Temporal lobe (tissue), 4 donors: ENCODE measurements at places on chromosomes 6 and 20. TPM values are rescaled to one million over a fixed set of nuclear protein-coding genes. Genes with fewer than 3 reads are reported as not detected.

The RPS6KA2 gene
- total RNA-seq = 30.2 TPM

The ZNF165 gene
- total RNA-seq = 0.49 TPM

The MAP7 gene
- total RNA-seq = 4.2 TPM

The MAS1 gene
- 0.25 TPM for total RNA-seq

The CFB gene
- total RNA-seq = 0.49 TPM

The IP6K3 gene
- total RNA-seq = not detected

The VIP gene
- total RNA-seq = 3.0 TPM

The TBXT gene
- not detected for total RNA-seq

The PTCHD4 gene
- 19.2 TPM for total RNA-seq

The SLC32A1 gene
- total RNA-seq = 5.9 TPM

The SAPCD1 gene
- 0.74 TPM for total RNA-seq

The ALDH8A1 gene
- total RNA-seq = 0.74 TPM

The PAX1 gene
- not detected for total RNA-seq

The TSHZ2 gene
- total RNA-seq = 2.0 TPM

The HCK gene
- total RNA-seq = 2.5 TPM

The APOBEC2 gene
- not detected for total RNA-seq

The TBC1D22B gene
- total RNA-seq = 8.1 TPM

The BMP6 gene
- total RNA-seq = 3.4 TPM

The KIFC1 gene
- 1.7 TPM for total RNA-seq

The GPLD1 gene
- 8.9 TPM for total RNA-seq

The NKAIN4 gene
- 9.6 TPM for total RNA-seq

The GID8 gene
- total RNA-seq = 40.3 TPM

The FAM209B gene
- not detected for total RNA-seq

The JARID2 gene
- 14.3 TPM for total RNA-seq

The EYA4 gene
- total RNA-seq = 0.25 TPM

The NFKBIL1 gene
- 10.6 TPM for total RNA-seq

The IL17F gene
- total RNA-seq = 0.25 TPM

The LY6G6F gene
- not detected for total RNA-seq

The SLC16A10 gene
- 7.6 TPM for total RNA-seq

The PRSS16 gene
- total RNA-seq = not detected

The MPC1 gene
- 33.9 TPM for total RNA-seq

The COL11A2 gene
- 1.2 TPM for total RNA-seq

The ENPP1 gene
- total RNA-seq = 0.74 TPM

The NOL4L gene
- 23.1 TPM for total RNA-seq

The BTBD3 gene
- total RNA-seq = 25.6 TPM

The BMP2 gene
- total RNA-seq = 6.1 TPM

The CEP57L1 gene
- 52.9 TPM for total RNA-seq

The NQO2 gene
- total RNA-seq = 6.1 TPM

The CFAP61 gene
- total RNA-seq = 2.5 TPM

The CCN5 gene
- not detected for total RNA-seq

The RHAG gene
- total RNA-seq = 0.49 TPM

The TMEM170B gene
- 47.9 TPM for total RNA-seq

The RNF182 gene
- total RNA-seq = 32.2 TPM

The WFDC2 gene
- 3.7 TPM for total RNA-seq

The GZF1 gene
- total RNA-seq = 20.7 TPM

The NSFL1C gene
- total RNA-seq = 24.1 TPM

The MEI4 gene
- total RNA-seq = 0.25 TPM

The SLC24A3 gene
- total RNA-seq = 21.4 TPM

The ERVFRD-1 gene
- not detected for total RNA-seq

The BYSL gene
- 11.6 TPM for total RNA-seq

The BPI gene
- total RNA-seq = 0.25 TPM

The OLIG3 gene
- total RNA-seq = not detected

The KCNQ2 gene
- total RNA-seq = 136 TPM

The LINC00237 gene
- total RNA-seq = 2.7 TPM

The IL20RA gene
- total RNA-seq = 0.25 TPM

The ZNF322 gene
- 31.5 TPM for total RNA-seq

The BPIFB4 gene
- total RNA-seq = not detected
